ENCODE measurements at places on chromosomes 3 and 15. TPM values are rescaled to one million over a fixed set of nuclear protein-coding genes. Genes with fewer than 3 reads are reported as not detected.

ARPIN gene
- total RNA-seq, result not detected

ANAPC13 gene
- total RNA-seq, result 50.6 TPM

CCDC9B gene
- 1.4 TPM for total RNA-seq

ALCAM gene
- total RNA-seq, result 56.1 TPM

SLC2A2 gene
- total RNA-seq, result not detected

SI gene
- total RNA-seq, result not detected

ACKR2 gene
- 2.9 TPM for total RNA-seq

IMPG2 gene
- total RNA-seq, result not detected

SLC7A14 gene
- not detected for total RNA-seq

CPA3 gene
- not detected for total RNA-seq

SCN11A gene
- total RNA-seq, result 0.22 TPM

SYNPR gene
- not detected for total RNA-seq

CXCR6 gene
- total RNA-seq, result not detected

ARL6IP5 gene
- 25.9 TPM for total RNA-seq

RGMA gene
- total RNA-seq, result not detected

CHRNA5 gene
- 9.1 TPM for total RNA-seq

CPLX3 gene
- 1.5 TPM for total RNA-seq

VPS8 gene
- 45.9 TPM for total RNA-seq

FES gene
- 3.0 TPM for total RNA-seq

PDE12 gene
- 29.7 TPM for total RNA-seq

GOLGA6L10 gene
- 0.49 TPM for total RNA-seq

Measured in OCI-LY7 (cell line).